Jurkat, Clone E6-1 (cell line): ENCODE measurements at places on chromosomes 6 and 20.

DNA sequence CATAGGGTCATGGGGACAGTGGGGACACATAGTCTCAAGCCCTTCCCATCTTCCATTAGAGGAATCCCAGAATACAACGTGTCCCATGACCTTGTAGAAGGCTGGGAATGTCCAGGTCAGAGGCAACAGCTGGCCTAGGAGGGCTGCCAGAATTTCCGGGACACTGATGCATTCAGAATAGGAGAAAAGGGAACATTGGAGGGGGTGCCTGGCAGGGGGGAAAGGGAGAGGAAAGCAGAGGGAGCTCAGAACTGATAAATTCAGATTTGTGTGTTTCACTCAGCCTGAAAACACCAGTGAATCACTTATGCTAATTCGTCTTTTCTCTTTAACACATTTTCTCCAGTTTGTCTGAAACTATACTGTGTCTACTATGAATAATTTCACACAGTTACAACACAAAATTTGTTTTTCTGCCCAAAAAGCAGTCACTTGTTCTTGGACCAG is 35.5 kb upstream of the BMP2 start:
- no peak for DNase-seq

- DNase-seq: no peak
These were observed 2.7 kb downstream of the SLC32A1 start for GRCh38 chr20:38726804-38727606.

GRCh38 chr6:53361549-53362031 is 12.8 kb upstream of the ELOVL5 start:
- peak; percentile 98 for DNase-seq

DNA sequence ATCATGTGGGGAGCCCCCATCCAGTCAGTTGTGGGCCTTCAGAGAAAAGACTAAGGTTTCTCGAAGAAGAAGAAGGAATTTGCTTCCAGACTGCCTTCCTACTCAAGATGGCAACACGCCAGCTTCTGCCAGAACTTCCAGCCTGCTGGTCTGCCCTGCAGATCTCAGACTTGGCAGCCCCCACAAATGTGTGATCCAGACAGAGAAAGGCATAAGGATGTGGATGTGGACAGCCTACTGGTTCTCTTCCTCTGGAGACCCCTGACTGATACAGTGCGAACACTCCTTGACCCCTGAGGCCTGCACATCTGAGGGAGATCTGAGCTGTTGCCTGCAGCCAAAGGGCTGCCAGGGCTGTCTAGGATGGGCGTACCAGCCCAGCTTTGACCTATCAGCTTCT is 8.6 kb downstream of the GABRR1 start:
- no peak for DNase-seq
